ENCODE measurements at places on chromosomes 6 and 20.

GRCh38 chr6:18507018-18507415, 119.9 kb downstream of the RNF144B start:
- DNase-seq = no peak

DNA sequence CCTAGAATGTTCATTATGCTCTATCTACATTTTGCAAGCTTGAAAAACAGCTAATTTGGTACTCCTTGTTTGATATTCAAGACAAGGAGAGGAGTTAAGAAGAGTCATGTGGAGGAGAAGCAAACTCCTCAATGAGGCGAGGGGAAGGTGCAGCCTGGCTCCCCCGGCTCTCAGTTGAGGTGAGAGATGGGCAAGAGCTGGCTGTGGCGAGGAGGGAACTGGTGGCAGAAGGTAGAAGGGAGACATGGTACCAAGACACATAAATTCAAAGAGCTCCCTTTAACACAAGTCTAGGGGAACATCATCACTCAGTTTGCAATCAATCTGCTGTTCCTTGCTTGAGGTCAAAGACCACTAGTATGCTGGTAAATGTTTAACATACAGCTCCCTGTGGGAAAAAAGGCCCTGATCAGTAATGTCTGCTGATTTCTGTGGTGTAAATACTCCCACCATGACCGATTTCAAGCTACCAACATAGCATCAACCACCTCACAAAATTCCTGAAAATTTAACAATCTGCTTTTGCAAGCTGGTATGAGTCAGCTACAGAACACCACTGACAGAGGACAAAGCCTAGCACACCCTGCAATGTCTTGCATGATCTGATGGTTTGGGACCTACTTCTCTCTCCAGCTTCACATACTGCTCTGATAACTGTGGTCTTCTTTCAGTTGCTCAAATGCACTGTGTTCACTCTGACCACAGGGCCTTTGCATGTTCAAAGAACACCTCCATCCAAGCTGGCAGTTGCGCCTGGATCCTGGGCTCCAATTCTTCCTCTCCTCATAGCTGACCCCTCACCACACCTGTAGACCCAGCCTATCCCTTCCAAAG, 516.3 kb upstream of the CHD6 start:
- no peak for DNase-seq

DNA sequence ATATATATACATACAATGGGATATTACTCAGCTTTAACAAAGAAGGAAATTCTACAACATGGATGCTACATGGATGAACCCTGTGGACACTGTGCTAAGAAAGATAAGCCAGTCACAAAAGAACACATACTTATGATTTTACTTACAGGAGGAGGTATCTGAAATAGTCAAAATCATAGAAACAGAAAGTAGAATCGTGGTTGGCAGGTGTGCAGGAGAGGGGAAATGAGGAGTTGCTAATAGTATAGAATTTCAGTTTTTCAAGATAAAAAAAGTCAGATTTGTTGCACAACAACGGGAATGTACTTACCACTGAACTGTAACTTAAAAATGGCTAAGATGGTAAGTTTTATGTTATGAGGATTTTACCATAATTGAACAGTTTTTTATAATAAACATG, 706.3 kb downstream of the TFAP2A start:
- DNase-seq = no peak

DNA sequence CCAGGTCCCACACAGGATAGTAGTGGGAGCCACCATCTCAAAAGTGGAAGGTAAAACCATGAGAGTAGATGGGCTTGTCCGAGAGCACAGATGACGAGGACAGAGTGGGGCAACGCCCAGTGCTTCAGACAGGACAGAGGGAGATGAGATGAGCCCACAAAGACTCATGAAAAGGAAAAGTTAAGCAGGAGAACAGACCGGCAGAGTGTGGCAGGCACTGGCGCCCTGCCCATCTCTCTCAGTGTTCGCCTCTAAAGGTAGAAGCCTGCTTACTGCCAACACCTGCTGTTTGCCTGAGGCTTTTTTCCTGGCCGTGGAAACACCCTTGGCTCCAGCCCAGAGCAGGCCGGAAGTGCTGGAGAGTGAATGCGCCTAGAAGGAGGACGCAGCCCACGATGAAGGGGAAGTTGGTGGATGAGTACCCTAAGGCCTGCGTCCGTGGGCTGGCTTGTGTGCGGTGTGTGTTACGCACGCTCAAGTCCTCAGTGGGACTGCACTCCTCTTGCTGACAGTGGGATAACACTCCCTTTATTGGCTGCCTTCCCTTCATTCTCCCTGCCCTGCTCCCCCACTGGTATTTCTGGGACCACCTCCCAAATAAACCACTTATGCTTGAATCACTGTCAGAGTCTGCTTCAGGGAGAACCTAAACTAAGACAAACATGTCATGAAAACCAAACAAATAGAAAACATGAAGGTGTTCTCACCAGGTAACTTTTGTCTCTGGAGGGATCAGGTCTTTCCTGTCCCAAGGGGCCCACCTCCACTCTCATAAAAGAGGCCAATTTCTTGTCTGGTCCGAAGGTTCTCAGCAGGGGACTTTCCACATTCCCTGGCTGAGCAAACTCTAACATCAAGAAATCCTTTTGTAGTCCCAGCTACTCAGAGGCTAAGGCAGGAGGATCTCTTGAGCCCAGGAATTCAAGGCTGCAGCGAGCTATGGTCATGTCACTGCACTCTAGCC, 9.1 kb upstream of the FOXP4 start:
- DNase-seq = no peak

DNA sequence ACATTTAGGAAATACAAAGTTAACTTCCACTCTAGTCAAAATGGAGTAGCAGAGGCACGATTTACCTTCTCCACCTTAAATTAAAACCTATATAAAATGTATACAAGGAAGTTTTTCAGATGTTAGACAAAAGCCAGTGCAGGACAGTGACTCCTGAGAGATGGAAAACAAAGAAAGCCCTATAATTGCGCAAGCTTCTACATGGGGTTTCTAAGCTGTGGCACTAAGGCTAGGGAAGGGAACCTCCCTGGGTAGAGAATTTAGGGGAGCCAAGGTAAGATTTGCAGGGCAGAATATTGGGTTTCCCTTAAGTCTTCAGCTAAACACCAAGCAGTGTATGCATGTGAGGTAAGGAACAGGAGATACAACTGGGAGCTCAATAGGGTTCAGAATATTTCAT, 18.5 kb upstream of the ZC3H12D start:
- DNase-seq = no peak

DNA sequence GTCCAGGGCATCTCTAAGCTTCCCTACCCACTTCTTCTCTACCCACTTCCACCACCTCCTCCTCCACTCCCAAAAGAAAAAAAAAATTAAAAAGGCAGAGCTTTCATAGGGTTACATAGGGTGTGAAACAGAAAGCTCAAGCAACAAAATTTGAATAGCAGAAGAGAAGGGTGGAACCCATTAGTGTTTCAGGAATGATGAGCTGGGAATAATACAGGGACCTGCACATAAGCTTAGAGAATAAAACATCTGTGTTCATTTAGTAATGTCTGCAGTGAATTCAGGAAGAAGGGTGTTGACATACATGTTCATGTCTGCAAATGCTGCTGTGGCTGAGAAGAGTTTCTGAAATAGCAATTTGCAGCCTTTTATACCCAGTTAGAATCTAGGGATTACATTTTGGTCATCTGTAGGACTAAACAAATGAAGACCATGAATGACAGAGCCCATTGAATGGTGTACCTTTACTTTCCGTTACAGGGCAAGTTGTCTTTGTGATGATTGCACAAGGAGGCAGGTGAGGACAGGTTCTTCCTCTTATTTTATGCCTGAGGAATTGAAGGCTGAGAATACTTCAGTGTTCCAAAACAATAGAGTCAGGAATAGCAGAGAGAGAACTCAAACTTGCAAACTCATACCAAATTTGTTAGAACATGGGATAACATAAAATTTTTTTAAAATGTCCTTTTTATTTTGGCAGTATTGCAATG, 975.1 kb downstream of the TFAP2A start:
- DNase-seq = no peak

GRCh38 chr20:17202030-17202429, 24.8 kb upstream of the PCSK2 start:
- no peak for DNase-seq

- no peak for DNase-seq
Observed at GRCh38 chr6:13527671-13528056, 40.3 kb upstream of the GFOD1 start.

GRCh38 chr6:48535582-48536009, 424.6 kb upstream of the PTCHD4 start:
- DNase-seq = no peak

GRCh38 chr20:61292821-61293612, 41.0 kb downstream of the CDH4 start:
- DNase-seq = no peak

DNA sequence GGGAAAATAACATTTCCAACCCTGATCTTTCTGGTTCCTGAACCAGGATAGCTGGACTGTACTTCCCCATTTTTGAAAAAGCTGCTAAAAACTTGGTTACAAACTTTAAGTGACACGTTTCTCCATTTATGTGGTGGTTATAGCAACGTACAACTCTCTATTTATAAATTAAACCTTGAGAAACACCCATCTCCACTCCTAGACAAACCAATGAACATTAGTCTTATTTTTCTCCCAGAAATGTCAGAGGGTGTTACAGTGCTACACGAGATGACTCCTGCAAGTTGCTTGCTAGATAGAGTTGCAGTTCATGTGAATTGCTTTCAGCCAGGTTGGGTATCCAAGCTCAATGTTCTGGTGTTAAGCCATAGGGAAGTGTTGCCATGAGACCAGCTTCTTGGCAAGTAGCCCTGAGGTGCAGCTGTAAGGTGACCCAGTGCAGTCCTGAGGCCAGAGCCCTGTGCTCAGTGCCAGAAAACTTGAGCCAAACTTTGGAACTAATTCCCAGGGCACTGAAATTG, 51.3 kb upstream of the REV3L start:
- DNase-seq = no peak

- DNase-seq = no peak
Observed at GRCh38 chr20:50521221-50522052, 11.3 kb downstream of the PTPN1 start.

DNA sequence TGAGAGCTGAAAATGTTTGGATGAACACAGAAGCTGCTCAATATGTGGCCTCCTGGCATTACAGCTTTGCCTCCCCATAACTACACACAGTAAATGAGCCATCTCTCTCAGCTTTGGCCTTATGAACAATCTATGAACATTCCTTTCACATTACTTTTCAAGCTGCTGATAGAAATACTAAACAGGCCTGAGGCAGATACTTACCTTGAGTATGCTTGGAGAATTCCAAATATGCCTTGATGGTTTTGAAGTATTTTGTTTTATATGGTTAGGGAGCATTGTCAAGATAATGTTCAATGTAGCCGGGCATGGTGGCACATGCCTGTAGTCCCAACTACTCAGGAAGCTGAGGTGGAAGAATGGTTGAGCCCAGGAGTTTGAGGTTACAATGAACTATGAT, 104.5 kb downstream of the CD24 start:
- no peak for DNase-seq

DNA sequence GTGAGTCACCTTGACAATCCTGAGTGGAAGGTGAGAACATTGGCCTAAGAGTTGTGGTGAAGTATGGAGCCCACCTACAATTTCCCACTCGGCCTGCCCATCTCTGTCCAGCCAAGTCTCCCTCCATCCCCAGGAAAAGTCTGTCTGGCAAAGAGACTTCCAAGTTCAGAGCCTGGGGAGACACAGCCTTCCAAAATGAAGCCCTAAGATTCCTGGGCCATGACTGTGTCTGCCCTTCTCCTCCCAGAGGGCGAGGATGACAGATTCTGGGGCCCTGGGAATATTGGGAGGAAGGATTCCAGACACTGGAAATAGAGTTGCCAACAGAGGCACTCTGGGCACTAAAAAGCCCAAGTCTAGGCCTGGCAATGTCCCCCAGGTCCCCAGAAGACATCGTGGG, 176.8 kb downstream of the NFATC2 start:
- DNase-seq = no peak

- no peak for DNase-seq
Observed at GRCh38 chr6:6007366-6008088, 802 bp upstream of the NRN1 start.

GRCh38 chr20:31717478-31718201, 5.0 kb downstream of the BCL2L1 start:
- DNase-seq = peak; percentile 37

- DNase-seq = no peak
Observed at GRCh38 chr20:32287231-32287638, 9.8 kb downstream of the KIF3B start.

GRCh38 chr6:4665489-4666417, 110.5 kb upstream of the CDYL start:
- no peak for DNase-seq

DNA sequence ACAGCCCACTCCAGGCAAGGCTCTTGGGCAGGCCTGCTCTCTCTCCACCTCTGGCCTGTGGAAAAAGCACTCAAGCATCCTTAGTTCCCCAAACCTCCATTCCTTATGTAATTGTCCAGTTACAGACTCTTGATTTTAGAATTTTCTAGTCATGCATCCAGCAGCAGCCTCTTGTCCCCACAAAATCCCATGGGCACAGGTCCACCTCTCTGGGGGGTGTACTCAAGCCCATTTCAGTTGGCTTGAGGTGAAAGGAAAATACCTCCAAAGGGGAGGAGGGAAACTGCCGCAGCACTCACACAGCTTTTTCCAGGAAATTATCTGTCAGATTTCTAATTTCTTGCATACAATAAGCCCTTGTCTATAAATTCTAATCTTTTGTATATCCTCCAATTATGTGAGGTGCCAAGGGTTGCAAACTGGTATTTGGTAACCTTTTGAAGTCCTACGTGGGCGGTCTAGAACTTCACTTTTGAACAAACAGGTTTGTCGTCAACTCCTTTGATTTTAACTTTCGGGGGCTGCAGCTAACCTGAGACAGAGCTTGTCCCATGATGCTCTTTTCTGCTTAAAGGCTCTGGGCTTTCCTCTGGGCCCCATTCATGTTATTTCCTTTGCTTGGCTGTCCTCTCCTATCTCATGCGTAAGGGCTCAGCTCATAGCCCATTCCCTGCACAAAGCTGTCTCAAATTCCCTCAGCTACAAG, 104.7 kb upstream of the CEP85L start:
- DNase-seq = no peak

DNA sequence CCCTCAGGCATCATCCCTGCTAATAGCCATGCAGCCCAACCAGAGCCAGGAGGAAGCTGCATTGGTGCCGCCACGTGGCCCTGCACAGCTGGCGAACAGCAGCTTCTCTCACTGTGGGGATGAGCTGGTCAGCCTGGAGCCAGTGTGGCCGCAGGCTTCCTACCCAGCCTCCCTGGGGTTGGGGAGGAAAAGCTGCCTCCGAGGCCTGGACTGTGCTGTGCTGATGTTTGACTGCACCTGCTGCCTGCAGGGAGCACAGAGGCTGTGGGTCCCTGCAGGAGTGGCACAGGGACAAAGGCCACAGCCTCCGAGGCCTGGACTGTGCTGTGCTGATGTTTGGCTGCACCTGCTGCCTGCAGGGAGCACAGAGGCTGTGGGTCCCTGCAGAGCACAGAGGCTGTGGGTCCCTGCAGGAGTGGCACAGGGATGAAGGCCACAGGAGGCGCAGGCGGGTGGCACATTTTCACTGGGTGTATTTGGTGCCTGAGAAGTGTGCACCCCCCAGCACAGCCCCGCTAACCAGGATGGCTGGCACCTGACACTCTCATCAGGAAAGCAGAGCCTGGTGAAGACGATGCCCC, 83.9 kb downstream of the DLL1 start:
- no peak for DNase-seq

GRCh38 chr6:44245912-44246662, 814 bp upstream of the HSP90AB1 start:
- DNase-seq = no peak

- no peak for DNase-seq
Observed at GRCh38 chr6:114068771-114069170, 97.8 kb upstream of the HDAC2 start.

GRCh38 chr6:92767101-92767500, 652.3 kb downstream of the EPHA7 start:
- DNase-seq = no peak

Data from GM18507 (cell line).